Stimulated activated naive CD4-positive, alpha-beta T cell treated with Interleukin-2 at 50 U/mL for 16 hours (primary cell): ENCODE measurements at places on chromosomes 6 and 20.

DNA sequence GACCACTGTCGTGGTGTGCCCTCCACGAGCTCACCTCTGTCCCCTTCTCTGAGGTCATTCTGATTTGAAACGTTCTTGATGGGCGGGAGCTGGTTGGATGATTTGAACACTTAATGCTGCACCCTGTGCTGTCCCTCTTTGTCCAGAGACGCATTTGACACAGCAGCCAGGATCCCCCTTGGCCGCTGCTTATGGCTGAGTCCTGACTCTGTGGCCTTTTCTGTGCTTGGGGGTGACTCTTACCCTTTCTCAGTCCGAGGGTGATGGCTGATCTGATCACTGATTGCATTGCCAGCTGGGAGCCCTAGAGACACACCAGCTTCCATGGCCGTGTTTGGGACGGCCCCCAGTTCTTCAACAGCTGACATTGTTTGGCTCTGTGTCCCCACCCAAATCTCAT is 43.5 kb upstream of the FRMD1 start:
- DNase-seq = no peak

DNA sequence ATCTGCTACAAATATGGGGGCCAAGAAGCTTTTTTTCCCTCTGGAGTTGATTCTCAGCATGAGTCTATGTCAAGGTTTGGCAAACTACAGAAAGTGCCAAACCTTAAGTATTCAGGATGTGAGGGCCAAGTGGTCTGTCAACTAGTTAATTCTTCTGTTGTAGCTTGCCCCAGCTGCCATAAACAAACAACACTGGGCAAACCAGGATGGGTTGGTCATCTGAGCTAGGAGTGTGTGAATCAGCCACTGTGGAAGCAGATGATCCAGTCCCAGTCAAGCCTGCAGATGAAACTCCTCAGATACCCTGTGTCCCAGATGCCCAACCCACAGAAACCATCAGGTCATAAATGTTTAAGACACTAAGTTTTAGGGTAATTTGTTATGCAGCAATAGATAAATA is 103.0 kb upstream of the MOCS1 start:
- DNase-seq = no peak

- DNase-seq = no peak
These were observed 246.8 kb upstream of the SGK1 start for GRCh38 chr6:134564705-134565104.

GRCh38 chr20:44111712-44112335 is 75.2 kb downstream of the JPH2 start:
- no peak for DNase-seq
